ENCODE measurements at places on chromosomes 2 and 18. TPM values are rescaled to one million over a fixed set of nuclear protein-coding genes. Genes with fewer than 3 reads are reported as not detected.

DNA sequence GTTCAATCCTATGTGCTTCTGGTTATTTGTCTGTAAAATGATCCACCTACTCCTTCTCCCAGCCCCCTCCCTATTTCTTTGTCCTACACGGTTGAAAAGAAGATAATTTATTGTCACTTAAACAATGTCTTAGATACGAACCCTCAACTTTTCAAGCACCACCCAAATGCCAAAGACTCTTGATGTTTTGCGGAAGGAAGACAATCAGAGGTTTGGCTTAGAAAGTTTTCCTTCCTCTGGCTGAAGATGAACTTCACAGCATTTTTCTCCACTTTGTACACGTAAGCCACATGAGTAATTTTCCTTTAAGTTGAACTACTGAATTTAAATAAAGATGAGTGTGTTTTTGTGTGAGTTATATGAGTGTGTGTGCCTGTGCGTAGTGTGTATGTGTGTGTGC, 25.5 kb upstream of the SLC8A1 start:
- no peak for DNase-seq
- H3K27me3 ChIP-seq = peaks cover 27% of the 10 kb centered on the region
- H3K36me3 ChIP-seq = no peaks in the 10 kb centered on the region

Gene PRSS56
- total RNA-seq = not detected

DNA sequence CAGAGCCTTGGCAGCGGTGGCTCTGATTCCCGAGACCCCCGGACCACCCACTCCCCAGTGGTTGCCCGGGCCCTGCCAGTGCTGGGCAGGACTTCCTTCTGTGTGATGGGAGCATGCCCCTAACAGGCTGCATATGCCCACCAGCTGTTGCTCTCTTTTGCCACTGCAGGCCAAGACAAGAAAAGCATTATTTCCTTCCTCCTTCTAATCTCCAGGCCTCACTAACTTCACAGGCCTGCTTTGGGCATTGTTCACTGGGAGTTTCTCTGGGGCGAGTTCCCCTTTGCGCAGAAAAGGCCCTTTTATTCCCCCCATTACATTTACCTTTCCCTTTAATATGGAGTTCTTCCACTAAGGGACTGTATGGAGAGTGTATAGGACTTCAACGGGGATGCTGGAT, 249.1 kb upstream of the SIX2 start:
- H3K4me3 ChIP-seq = no peak overlapping the region
- H3K36me3 ChIP-seq = no peaks in the 10 kb centered on the region
- peaks cover 4% of the 10 kb centered on the region for H3K4me1 ChIP-seq
- H3K27ac ChIP-seq = no peak overlapping the region

- peak overlapping the region; percentile 10 for H3K27ac ChIP-seq
- peaks cover 17% of the 10 kb centered on the region for H3K4me1 ChIP-seq
- no peak overlapping the region for H3K4me3 ChIP-seq
- peak; percentile 48 for DNase-seq
These were observed 213.1 kb downstream of the NBAS start for GRCh38 chr2:15348045-15348444.

Gene ASB18
- not detected for total RNA-seq

- H3K4me3 ChIP-seq = no peak overlapping the region
- no peaks in the 10 kb centered on the region for H3K4me1 ChIP-seq
- no peaks in the 10 kb centered on the region for H3K36me3 ChIP-seq
- H3K27ac ChIP-seq = no peak overlapping the region
- no peak for DNase-seq
These were observed 106.3 kb downstream of the GYPC start for GRCh38 chr2:126761981-126762878.

Gene TMEM131
- total RNA-seq = 28.9 TPM

DNA sequence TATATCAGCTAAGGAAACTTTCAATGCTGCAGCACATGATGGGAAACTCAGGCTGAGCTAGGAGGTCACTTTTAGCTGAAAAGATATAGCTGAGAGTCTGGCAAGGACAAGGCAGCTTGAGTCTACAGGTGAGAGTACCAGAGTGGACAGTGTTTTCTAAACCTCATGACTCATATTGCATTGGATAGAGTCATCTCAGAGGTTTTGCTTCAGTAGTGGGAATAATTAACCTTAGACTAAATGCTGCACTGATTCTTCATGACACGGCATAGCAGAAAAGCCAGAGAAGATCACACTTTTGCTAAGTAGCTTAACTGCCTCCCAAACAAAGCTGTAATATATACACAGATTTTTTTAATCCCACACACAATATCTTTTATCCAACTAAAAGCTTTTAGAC, 865.0 kb upstream of the CDH2 start:
- no peak overlapping the region for H3K4me3 ChIP-seq
- H3K27me3 ChIP-seq = no peaks in the 10 kb centered on the region
- no peak for DNase-seq
- no peak overlapping the region for H3K27ac ChIP-seq

DNA sequence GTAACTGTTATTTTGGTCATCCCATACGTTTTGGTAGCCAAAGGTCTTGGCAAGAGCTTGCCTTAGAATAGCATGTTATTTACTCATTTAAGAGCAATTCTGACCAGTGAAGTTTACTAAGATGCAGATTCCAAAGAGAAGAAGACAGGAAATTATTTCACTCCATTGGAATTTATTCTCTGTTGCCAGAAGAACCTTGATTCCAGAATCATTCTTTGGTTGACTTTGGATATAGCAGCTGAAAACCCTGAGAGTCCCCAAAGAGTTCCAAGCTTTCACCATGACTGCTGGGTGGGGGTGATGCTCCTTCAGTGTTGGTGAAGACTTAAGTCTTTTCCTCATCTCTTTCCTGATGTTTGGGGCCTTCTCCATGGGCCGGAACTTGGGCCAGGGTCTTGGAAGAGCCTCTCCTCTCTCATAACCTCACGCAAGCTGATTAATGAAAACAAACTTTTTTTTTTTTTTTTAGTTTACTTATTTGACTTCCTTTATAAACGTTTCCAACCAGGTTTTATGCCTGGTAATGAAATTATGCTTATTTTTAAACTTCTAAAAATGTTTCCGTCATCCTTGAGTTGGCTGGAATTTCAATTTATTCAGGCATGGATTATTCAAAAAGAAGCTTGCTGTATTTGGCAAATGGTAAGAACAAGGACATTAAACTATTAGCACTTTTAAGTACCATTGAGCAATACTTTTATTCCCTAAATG, 192.0 kb downstream of the MTX2 start:
- H3K4me1 ChIP-seq = peaks cover 45% of the 10 kb centered on the region
- H3K27ac ChIP-seq = peak overlapping the region; percentile 12
- H3K27me3 ChIP-seq = no peaks in the 10 kb centered on the region

DNA sequence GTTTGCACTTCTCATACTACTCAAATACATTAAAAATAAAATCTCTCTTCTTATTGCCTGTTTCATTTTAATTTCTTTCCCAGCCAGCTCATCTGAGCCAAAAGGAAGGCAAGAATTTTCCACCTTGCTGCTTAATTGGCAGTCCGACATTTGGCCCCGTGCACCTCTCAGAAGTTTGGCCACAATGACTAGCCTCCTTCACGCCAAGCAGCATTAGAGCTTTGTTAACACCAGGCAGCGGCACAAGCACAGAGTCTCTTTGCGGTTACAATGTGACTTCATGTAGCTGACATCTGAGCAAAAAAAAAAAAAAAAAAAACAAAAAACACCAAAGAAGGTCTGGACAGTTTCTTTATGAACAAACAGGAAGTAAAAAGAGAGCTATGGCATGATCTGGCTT, 248.9 kb downstream of the OSR1 start:
- no peak for DNase-seq
- no peaks in the 10 kb centered on the region for H3K27me3 ChIP-seq
- no peaks in the 10 kb centered on the region for H3K36me3 ChIP-seq
- no peak overlapping the region for H3K27ac ChIP-seq
- no peak overlapping the region for H3K4me3 ChIP-seq

DNA sequence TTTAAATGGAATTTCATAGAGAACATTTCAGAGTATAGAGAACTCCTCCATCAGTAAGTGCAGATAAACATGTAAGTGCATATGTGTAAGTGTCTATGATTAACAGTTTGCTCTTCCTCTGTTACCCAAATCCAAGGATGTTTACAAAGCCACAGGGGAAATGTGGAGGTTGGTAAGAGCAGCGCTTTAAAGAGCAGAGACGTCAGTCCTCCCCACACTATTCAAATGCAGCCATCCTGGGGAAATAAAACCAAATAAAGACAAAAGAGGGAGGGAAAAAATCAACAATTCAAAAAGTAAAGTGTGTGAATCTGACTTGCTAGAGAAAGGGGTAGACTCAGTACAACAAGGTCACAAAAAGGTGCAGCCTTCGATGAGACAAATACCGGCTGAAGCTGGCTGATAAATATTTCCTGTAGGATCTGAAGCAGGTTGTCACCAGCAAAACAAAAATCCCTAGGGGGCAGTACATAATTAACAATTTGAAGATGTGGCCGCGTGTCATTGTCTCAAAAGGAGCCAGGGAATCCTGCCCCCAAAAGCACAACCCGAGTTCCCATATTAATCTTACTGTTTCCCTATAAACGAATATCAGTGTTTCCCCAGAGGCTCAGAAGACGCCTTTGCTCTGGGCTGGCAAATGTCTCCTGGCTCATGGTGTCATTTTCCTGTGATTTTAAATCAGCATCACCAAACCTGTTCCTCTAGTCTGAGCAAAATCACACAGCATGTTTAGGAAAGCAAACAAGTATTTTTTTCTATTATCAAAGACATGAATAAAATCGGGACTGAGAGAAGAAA, 216.5 kb downstream of the CDCA7 start:
- peak; percentile 61 for DNase-seq
- no peak overlapping the region for H3K27ac ChIP-seq
- H3K27me3 ChIP-seq = peaks cover 3% of the 10 kb centered on the region

Gene GCG
- total RNA-seq = not detected

GRCh38 chr2:179017773-179018357, 32.1 kb downstream of the CCDC141 start:
- H3K4me3 ChIP-seq = no peak overlapping the region
- H3K27me3 ChIP-seq = peaks cover 4% of the 10 kb centered on the region
- no peak overlapping the region for H3K27ac ChIP-seq

DNA sequence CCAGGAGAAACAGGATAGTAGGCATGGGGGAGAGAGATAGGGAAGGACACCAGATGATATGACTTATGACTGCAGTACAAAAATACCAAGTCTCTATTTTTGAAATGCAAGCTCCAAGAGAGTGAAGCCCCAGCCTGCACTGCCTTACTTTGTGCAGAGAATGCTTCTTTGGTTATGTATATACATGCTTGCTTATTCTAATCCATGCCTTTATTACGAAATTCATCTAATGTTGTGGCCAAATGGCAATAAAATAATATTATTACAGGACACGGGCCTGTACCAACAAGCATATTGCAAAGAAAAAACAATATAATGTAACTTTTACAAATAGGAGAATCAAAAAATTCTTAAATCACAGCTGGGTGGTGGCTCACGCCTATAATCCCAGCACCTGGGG, 110.8 kb downstream of the BCL11A start:
- H3K4me3 ChIP-seq = no peak overlapping the region
- no peak overlapping the region for H3K27ac ChIP-seq
- no peak for DNase-seq
- H3K4me1 ChIP-seq = no peaks in the 10 kb centered on the region
- H3K27me3 ChIP-seq = peaks cover 4% of the 10 kb centered on the region

Gene SLC35F6
- total RNA-seq = 33.2 TPM

DNA sequence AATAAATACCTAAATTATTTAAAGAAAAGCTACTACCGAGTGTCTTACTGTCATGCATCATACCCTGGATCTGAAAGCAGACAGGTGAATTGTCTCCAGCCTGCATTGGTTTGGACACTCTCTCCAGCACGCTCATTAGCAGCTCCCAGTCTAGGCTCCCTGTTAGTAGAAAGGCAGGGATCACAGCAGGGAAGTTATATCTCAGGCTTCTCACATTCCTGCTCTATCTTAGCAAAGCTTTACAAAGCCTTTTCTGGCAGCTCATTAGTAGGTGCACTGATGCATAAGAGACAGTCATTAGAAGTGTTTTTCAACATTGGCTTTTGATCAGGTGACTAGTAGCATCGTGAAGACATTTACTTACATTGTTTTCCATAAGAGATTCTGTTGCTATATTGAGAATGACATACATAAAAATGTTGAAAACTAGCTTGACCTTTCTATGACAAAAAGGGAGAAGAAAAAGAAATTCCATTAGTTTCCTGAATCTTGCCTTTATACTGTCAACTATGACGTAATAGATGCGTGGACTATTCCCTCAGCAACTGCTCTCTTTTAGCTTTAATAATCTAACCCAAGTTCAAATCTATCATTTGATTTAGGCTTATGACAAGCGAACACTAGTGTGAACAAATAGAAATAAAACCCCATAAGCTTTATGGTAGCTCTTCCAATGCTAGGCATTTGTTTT, 408.7 kb upstream of the KCNH7 start:
- H3K4me1 ChIP-seq = no peaks in the 10 kb centered on the region
- H3K27me3 ChIP-seq = peaks cover 15% of the 10 kb centered on the region
- no peak overlapping the region for H3K27ac ChIP-seq

Gene POLE4
- 63.4 TPM for total RNA-seq

Gene PLGLB1
- total RNA-seq = 3.3 TPM

- peaks cover 4% of the 10 kb centered on the region for H3K36me3 ChIP-seq
- DNase-seq = peak; percentile 16
- no peak overlapping the region for H3K4me3 ChIP-seq
- no peak overlapping the region for H3K27ac ChIP-seq
- peaks cover 12% of the 10 kb centered on the region for H3K4me1 ChIP-seq
- H3K27me3 ChIP-seq = no peaks in the 10 kb centered on the region
These were observed 29.0 kb upstream of the CALCRL start for GRCh38 chr2:187477051-187477450.
